ENCODE measurements at places on chromosomes 6 and 20.

- no peak for DNase-seq
These were observed 30.8 kb upstream of the IER3 start for GRCh38 chr6:30775104-30775503.

DNA sequence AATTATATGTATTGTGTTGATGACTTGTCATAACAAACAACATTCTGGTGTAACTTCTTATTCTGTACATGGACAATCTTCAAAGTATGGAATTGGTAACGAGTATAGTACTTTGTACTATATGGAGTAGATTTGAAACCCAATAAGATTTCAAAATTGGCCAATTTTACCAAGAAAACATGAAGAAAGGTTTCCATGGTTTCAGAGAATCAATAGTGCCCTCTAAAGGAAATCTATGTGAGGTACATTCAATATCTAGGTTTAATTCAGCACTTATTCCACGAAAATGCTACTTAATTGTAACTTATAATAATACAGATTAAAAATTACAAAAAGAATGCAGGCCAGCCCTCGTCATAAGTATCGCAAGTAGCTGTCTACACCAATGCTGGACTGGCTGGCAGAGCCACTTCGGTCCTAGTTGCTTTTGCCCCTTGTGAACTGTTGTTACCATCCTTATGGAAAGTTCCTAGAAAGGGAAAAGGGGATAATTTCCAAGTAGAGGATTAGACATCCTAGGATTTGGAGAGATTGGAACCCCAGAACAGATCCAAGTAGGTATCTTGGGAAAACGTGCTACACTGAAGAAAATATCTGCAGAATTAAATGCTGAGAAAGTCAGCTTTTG lies 70.9 kb downstream of the LCA5 start:
- peak; percentile 69 for DNase-seq

- no peak for DNase-seq
These were observed 113.0 kb downstream of the PLEKHG1 start for GRCh38 chr6:150712505-150713252.

- peak; percentile 76 for DNase-seq
These were observed 83.7 kb downstream of the FYN start for GRCh38 chr6:111789598-111789997.

DNA sequence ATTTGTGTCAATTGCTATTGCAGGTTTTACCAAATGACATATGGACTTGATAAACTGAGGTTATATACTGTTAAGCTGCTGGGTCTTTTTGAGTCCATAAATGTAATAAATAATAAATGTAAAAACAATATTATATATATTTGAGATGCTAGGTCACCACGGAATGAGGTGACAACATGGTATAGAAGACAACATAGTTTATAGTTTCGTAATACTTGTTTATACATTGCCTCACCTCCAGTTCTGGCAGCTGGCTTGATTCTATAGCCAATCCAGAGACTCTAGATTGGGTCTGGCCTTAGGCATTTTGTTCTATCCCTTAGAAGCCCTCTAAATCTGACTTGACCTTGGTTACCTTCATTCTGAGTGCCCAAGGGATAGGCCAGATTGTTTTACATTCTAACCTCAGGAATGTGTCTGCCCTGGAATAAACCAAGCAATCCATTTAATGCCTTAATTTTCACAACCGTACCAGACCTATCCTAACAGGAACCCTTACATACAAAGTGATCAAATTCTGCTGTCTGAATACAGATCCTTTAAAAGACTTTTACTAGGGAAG lies 61.5 kb upstream of the STXBP5 start:
- no peak for DNase-seq

DNA sequence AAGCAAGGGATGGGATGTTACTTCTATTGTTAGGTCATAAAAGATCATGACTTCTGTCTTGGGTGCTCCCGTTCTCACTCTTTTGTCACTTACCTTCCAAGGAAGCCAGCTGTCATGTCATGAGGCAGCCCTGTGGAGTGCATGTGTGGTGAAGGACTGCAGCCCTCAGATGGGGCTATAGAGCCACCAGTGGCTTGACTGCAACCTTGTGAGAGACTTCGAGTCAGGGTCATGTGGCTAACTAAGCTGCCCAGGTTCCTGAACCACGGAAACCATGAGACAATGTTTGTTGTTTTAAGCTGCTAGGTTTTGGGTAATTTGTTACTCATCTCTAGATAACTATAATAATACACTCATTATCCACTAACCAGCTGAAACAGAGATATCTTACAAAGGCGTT lies 477.1 kb downstream of the BTBD3 start:
- no peak for DNase-seq

- DNase-seq: no peak
These were observed 13.4 kb downstream of the PRSS16 start for GRCh38 chr6:27260836-27261375.

GRCh38 chr20:33653218-33653899 lies 8.8 kb upstream of the C20orf144 start:
- peak; percentile 82 for DNase-seq

Data from lung (tissue), 17 donors.